ENCODE measurements at places on chromosomes 16 and 17. TPM values are rescaled to one million over a fixed set of nuclear protein-coding genes. Genes with fewer than 3 reads are reported as not detected.

DNA sequence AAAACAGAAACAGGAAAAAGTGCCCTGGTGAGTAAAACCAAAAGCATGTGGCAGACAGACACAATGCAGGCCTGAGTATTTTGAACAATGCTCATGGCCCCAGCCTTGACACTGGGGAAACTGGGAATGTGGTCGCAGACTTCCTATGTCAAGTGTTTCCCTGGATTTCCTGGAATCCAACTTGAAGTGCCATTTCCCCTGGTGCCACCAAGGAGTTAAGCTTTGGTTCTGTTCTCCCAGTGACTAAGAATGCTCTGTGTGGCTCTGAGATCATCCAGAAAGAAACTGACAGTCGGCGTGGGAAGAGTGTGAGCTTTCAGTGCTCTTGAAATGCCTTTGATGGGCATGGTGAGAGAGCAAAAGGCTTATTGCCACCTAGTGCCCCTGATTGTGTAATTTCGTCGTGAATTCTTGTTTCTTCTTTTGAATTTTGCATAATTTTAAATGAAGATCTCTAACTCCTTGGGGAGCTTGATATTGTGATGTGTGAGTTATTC lies 96.0 kb downstream of the YPEL2 start:
- H3K27ac ChIP-seq: no peak overlapping the region
- H3K4me1 ChIP-seq: peaks cover 33% of the 10 kb centered on the region
- H3K36me3 ChIP-seq: no peaks in the 10 kb centered on the region
- peak; percentile 82 for DNase-seq
- H3K4me3 ChIP-seq: no peak overlapping the region

GRCh38 chr17:50916708-50917417 lies 50.7 kb upstream of the TOB1 start:
- H3K27ac ChIP-seq: no peak overlapping the region
- H3K27me3 ChIP-seq: no peaks in the 10 kb centered on the region
- H3K4me1 ChIP-seq: peaks cover 38% of the 10 kb centered on the region

CES5A gene
- total RNA-seq: not detected

G6PC1 gene
- total RNA-seq: not detected

RNF112 gene
- total RNA-seq: 0.86 TPM

DNA sequence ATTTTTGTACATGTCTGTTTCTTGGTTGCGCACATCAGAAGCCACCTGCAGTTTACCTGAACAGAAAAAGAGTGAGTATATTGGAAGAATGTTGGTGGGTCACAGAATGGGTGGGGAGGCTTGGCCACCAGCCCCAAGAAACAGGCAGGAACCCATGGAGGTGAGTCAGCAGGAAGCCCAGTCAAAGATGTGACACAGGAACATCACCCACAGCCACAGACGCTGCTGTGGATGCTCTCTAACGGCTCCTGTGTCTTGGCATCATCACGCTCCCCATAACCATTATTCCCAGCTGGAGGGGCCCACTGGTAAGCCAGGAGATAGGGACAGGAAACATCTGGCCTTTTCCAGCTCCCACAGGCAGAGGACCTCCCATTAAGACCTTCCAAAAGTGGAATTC lies 94.0 kb upstream of the WSB1 start:
- no peaks in the 10 kb centered on the region for H3K4me1 ChIP-seq
- no peak for DNase-seq
- H3K27ac ChIP-seq: no peak overlapping the region
- no peak overlapping the region for H3K4me3 ChIP-seq
- H3K36me3 ChIP-seq: no peaks in the 10 kb centered on the region

CSF3 gene
- not detected for total RNA-seq

DNA sequence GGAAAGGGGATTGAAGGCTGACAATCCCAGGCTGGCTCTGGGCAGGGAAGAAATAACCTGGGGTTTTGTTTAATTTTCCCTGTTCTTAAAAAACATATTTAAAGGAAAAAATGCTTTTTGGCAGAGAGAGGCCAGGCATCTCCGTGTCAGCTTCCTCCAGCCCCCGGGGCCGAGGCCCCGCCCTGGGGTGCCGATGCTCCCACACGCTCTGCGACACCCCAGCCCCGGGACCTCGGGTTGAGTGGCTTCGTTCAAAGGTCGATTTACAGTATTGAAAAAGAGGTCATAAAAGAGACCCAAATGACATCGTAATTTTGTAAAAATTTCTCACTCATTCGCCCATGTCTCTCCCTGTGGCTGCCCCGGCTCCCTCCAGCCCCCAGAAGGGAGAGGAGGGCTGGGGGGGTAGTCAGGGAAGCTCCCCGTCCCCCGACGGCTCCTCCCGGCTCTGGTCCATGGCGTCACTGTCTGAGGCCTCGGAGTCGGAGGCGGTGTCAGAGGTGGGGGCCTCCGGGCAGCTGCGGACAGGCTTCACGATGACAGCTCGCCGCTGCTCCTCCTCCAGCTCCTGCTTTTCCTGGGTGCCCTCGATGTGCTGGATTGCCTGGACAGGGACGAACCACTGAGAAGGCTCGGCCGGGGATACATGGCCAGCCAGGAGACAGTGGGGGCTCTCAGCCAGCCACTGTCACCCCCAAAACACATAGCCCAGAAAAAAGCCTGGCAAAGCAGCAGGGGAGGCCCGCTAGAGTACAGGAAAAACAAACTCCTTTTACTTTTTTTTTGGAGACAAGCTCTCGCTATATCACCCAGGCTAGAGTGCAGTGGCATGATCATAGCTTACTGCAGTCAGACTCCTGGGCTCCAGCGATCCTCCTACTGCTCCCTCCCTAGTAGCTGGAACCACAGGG lies 14.9 kb downstream of the TFAP4 start:
- DNase-seq: no peak
- H3K36me3 ChIP-seq: peaks cover 15% of the 10 kb centered on the region
- H3K4me1 ChIP-seq: peaks cover 5% of the 10 kb centered on the region
- H3K27ac ChIP-seq: no peak overlapping the region
- no peak overlapping the region for H3K4me3 ChIP-seq

CEP95 gene
- total RNA-seq: 37.8 TPM

SYT17 gene
- not detected for total RNA-seq

DNA sequence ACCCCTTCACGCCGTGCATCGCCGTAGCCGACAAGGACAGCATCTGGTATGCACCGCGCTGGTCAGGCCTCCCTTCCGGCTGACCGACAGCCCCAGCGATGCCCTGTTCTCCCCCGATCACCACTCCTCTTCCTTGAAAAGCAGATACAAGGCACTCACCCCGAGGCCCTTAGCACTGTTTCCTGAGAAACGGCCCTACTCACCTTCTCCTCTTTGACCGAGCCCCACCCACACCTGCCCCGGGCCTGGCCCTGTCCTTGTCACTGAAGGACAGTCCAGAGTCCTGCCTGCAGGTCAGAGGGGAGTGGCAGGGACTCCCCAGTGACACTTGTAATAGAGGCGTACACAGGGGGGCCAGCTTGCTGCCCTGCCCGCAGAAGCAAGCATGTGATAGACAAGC lies 45.9 kb upstream of the CHMP6 start:
- no peaks in the 10 kb centered on the region for H3K4me1 ChIP-seq
- H3K4me3 ChIP-seq: no peak overlapping the region
- H3K27me3 ChIP-seq: no peaks in the 10 kb centered on the region
- no peak overlapping the region for H3K27ac ChIP-seq

- no peaks in the 10 kb centered on the region for H3K36me3 ChIP-seq
- H3K27ac ChIP-seq: no peak overlapping the region
- no peak overlapping the region for H3K4me3 ChIP-seq
- H3K4me1 ChIP-seq: peaks cover 6% of the 10 kb centered on the region
- no peak for DNase-seq
- peaks cover 13% of the 10 kb centered on the region for H3K27me3 ChIP-seq
These were observed 13.1 kb downstream of the GRIN2C start for GRCh38 chr17:74846621-74847020.

DNA sequence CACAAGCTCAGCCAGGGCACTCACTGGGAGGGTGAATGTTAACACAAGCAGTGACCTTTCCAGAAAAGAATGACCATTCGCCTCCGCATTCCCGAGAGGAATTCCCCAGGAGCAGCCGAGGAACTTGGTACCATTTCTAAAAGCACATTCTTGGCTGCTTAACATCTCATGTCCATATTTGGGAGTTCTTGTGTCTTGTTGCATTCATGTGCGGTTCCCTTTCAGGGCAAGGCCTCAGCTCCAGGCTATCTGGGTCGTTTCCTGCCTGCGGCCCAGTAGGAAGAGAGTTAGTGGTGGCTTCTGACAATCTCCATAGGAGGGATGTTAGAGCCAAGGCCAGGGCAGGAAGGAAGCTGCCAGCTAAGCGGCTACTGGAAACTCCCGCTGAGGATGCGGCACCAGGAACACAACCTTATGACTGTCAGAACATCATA lies 27.8 kb upstream of the MEAK7 start:
- no peaks in the 10 kb centered on the region for H3K27me3 ChIP-seq
- peaks cover 9% of the 10 kb centered on the region for H3K36me3 ChIP-seq
- no peak overlapping the region for H3K27ac ChIP-seq

CD300H gene
- not detected for total RNA-seq

- no peak overlapping the region for H3K27ac ChIP-seq
- H3K36me3 ChIP-seq: no peaks in the 10 kb centered on the region
- DNase-seq: no peak
- no peak overlapping the region for H3K4me3 ChIP-seq
These were observed 101.2 kb downstream of the SALL1 start for GRCh38 chr16:51049678-51050376.
